ENCODE measurements at places on chromosomes 2 and 18.

DNA sequence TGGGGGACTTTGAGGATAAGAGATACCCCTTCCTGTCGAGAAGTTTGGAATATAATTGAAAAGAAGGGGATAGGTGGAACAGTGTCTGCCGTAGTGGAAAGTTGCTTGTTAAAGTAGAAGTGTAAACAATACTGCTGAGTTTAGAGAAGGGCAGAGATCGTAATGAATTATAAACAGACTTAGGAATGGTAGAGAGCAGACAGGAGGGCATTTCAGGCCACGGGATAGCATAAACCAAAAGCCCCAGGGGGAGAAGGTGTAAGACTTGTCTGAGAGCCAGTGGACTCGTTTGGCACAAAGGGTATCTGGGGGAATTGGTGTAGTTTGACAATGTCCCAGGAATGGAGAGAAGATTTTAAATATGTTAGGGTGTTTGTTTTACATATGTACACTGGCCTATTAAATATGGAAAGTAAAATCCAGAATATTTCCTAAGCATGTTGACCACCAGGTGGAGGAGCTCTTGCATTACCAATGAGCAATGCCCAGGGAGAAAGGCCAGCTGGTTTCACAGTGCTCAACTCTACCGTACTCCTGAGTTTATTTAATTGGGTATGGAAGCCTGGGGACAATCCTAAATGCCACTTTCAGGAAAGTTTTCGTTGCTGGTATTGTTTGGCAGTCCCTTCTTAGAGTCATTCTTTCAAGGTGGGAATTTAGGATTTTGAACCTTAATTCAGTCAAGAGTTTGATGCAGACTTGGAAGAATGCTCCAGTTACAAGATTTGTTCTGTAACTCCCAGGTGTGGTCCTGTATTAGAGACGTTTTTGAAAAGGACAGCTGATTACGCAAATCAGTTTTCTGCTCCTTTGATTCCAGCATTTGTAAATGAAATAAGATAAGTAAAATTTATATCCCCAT is 7.5 kb downstream of the COPS8 start:
- DNase-seq, result no peak

DNA sequence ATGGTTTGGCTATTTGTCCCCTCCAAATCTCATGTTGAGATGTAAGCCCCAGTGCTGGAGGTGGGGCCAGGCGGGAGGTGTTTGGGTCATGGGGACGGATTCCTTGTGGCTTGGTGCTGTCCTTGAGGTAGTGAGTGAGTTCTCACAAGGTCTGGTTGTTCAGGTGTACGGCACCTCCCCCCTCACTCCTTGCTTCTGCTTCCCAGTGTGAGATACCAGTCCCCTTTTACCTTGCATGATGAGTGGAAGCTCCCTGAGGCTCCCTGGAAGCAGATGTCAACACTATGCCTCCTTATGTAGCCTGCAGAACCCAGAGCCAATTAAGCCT is 232.6 kb downstream of the LDLRAD4 start:
- no peak for DNase-seq

- no peak for DNase-seq
Measured at GRCh38 chr2:213098612-213099011, 52.8 kb downstream of the IKZF2 start.

- DNase-seq, result no peak
Measured at GRCh38 chr2:180144338-180144813, 137.3 kb upstream of the CWC22 start.

DNA sequence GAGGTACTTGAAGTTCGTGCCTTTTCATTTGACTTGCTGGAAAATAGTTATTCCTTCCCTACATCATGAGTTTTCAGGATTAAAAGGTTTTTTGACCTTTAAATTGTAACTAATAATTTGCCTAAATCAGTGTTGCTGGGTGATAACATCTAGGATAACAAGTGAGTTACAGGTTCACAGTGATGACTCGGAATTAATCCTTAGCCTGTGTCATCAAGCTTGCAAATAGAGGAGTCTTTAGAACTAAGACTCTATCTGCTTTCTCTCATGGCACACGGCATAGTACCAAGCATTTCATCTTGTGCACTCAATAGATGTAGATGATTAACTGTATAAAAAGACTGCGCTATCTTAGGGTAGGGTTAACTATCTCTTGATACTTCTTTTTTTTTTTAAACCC is 79.5 kb downstream of the CAMKMT start:
- no peak for DNase-seq

DNA sequence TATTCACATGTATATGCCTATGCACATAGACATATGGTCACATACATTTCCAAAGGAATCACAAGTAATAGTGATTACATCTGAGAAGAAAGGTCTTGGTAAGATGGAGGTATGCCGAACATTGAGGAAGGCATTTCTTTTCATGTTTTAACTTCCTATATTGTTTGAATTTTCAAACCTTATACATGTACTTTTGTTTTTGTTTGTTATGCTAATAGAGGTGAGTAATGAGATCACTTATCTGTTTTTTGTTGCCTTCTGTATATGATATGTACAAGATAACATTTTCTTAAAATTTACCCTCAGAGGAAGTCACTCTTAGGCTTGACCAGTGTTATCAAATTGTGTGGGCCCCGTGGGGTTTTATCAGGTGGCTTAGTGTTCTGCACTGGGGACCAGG is 166.5 kb upstream of the OTX1 start:
- no peak for DNase-seq
